ENCODE measurements at places on chromosomes 6 and 20.

DNA sequence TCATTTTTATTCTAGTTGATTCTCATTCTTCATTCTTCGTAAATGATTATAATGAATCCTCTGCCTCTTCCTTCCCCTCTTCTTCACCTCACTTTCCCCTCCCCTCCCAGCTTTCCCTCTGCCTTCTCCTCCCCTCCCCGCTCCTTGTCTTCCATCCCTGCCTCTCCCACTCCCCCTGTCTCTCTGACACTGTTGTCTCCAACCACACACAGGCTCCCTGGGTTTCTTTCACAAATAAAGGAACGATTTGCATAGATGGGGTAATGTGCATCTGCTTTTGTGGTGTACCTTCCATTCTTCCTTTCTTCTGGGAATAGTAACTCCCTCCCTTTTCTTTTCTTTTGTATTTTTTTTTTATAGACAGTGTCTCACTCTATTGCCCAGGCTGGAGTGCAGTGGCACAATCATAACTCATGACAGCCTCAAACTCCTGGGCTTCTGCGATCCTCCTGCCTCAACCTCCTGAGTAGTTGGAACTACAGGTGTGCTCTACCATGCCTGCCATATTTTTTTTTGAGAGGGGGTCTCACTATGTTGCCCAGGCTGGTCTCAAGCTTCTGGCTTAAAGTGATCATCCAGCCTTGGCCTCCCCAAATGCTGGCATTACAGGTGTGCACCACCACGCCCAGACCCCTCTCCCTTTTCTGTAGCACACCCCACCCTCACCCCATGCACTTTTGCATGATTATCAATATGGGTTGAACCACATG, 318.6 kb downstream of the PRKN start:
- no peak for DNase-seq

GRCh38 chr6:156992020-156992804, 215.0 kb downstream of the ARID1B start:
- DNase-seq: no peak

GRCh38 chr6:142306736-142307135, 4.9 kb downstream of the ADGRG6 start:
- DNase-seq: no peak

- peak; percentile 85 for DNase-seq
Observed at GRCh38 chr20:64057628-64058498, 5.1 kb upstream of the TCEA2 start.

DNA sequence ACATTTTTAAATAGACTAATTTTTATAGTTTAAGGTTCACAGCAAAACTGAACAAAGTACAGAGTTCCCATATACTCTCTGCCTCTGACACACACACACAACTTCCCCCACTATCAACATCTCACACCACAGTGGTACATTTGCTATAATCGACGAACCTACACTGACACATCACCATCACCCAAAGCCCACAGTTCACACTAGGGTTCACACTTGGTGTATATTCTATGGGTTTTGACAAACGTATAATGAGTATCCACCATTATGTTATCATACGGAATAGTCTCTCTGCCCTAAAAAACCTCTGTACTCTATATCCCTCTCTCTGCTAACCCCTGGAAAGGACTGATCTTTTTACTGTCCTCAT, 15.6 kb downstream of the TMEM30A start:
- DNase-seq: no peak

- DNase-seq: no peak
Observed at GRCh38 chr6:946546-946945, 253.6 kb upstream of the EXOC2 start.

DNA sequence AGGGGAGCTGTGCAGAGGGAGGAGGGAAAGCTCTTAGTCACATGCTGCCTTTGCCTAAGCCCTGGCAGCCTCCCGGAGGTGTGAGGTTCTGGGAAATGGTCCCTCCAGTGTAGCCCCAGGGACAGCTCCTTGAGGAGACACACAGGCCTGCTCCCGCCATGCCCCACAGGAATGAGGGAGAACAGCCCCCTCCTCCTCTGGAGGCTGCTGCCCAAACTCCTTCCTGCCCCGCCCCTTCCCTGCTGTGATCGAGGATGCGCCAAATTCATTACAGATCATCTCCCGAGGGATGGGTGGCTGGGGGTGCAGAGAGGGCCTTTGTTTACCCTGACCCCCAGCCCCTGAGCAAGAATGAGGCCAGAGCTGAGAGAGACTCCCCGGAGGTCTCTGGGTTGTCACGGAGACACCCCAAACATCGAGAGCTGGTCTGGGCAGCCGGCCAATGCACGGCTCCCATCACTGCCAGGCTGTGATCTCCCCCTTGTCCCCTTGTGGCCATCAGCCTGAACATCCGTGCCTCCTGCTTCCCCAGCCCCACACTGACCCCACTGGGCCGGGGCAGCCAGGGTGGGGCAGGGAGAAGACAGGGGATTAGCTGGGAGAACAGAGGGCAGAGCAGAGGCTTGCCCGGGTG, 8.4 kb downstream of the CYP21A2 start:
- DNase-seq: no peak

GRCh38 chr6:112787371-112787770, 440.2 kb downstream of the RFPL4B start:
- DNase-seq: no peak

- no peak for DNase-seq
Observed at GRCh38 chr6:101840100-101840499, 446.6 kb downstream of the GRIK2 start.

DNA sequence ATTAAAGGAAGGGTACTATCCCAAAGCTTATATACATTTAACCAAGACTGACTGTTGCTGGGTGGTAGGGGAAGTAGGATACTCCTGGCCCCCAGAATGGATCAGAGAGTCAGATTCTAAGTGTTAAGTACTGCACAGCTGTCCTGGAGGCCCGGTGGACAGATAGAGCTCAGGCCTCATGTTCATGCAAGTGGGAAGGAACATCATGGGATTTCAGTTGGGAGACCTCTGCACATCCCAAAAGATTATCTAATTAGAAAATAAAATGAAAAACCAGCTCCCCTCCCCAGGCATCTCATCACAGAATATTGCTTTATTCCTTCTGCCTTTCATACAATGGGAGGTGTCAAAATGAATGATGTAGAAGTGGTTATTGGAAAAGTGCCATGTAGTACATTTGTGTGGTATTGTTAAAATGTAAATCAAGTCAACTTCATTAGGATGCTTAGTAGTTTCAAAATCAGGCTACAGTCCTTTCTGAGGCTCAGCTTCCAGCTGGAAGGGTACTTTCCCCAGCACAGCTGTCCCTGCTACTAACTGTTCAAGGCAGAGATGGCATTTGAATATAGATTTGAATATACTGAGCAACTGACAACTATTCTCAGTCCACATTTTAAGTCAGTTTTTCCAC, 82.9 kb downstream of the SLC35B3 start:
- DNase-seq: no peak

Measured in activated CD4-positive, alpha-beta T cell treated with anti-CD3 and anti-CD28 coated beads for 4 hours (primary cell).